ENCODE measurements at places on chromosomes 12 and 14.

DNA sequence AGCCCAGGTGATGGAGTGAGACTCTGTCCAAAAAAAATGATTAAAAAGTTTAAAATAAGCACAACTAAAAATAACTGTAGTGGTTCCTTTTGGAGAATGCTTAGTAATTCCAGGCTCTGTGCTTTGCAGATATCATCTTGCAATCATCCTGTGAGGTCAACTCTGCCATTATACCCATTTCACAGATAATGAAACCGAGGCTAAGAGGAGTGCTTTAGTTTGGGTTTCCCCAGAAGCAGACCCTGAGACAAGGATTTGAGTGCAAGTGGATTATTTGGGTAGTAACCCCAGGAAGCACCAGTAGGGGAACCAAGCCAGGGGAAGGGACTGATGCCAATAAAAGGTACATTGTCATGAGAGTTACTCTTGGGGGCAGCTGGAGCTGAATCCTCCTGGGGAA is 44.7 kb downstream of the RIN3 start:
- DNase-seq: no peak

DNA sequence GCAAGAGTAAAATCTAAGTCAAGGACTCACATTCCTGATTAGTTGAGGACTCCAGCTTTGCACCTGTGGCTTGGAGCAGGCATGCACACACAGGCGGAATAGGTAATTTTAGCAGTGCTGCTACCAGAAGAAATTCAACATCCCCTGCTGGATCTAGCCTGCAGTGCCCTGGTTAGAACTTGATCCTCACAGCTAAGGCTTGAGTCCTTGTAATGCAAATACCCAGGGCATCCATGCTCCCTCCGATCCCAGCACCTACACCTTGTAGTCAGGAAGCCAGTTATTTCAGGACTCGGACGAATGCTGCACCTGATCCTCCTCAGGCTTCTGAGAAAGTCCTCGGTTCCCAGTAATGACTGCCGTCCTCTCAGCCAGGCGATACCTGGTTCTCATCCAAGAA is 309.0 kb upstream of the AMIGO2 start:
- no peak for DNase-seq

DNA sequence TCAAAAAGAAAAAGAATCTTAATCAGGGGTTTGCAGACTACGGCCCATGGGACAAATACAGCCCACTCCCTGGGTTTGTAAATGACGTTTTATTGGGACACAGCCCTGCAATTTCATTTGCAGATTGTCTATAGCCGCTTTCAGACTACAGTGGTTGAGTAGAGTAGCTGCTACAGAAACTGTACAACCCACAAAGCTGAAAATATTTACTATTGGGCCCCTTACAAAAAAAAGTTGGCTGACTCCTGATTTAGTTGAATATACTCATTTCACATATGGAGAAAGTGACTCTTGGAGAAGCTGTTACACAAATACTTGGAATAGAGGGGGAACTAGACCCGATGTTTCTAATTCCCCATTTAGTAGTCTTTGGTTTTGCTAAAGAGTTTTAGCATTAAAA is 162.5 kb upstream of the NOS1 start:
- DNase-seq: no peak

DNA sequence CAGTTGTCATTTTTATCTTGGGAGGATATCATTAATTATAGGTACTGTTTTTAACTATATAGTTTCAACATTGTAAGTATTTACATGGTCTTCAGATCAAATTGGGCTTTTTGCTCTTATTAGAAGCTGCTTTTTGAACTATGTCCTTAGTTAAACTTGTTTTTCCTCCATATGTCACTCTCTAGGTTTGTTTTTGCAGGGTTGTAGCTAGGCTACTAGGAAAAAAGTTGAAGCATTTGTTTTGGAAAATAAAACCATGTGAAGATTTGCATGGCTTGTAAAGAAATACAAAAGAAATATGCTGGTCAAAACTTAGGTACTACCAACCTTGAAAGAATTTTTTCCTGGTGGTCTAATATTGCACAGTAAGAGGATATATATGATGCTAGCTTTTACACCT is 3.4 kb downstream of the ARID2 start:
- no peak for DNase-seq

DNA sequence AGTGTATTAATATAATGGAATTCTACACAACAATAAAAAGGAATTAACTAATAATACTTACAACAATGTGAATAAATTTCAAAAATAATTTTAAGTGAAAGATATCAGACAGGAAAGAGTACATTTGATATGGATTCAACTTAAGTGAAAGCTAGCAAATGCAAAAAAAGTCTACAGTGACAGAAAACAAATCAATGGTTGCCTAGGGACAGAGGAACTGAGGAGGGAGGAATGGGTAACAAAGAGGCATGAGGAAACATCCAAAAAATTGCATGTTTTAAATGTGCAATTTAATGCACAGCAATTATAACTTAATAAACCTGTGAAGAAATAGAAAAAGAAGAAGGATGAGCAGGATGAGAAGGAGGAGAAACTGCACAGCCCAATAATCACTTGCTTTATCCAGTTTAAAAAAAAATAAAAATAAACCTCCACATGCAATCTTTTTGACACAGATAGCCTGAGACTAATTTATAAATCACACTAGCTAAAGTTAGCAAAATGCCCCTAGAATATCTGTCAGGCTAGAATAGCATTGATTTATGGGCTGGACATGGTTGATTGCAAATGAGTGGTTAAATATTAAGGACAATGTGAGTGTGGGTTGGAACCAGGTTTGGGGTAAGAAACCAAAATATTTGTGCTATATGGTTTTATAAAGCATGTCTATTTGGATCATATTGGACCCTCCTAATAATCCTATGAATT is 1089.1 kb downstream of the TRHDE start:
- no peak for DNase-seq

- DNase-seq: no peak
These were observed 29.5 kb downstream of the AREL1 start for GRCh38 chr14:74683406-74683805.

DNA sequence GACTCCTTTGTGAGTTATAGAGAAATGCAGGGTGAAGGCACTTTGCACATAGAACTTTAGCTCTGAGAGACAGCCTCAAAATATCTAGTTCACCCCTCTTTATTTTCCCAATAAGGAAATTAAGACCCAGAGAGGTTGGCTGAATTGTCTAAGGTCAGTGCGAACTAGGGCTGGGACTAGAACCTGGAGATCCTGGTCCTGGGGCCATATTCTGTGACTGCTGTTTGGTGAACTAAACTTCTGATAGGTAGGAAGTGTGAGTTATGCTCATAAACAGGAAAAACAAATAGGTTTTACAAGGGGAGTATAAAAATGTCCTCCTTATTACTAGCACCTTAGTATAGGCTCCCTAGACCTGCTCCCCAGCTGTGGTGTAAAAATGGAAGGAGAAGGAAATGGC is 53.9 kb downstream of the DAD1 start:
- DNase-seq: no peak

All from activated CD8-positive, alpha-beta memory T cell treated with anti-CD3 and anti-CD28 coated beads for 4 hours (primary cell).